ENCODE measurements at places on chromosomes 11 and 22.

GRCh38 chr22:19704355-19705015, 9.8 kb upstream of the SEPTIN5 start:
- no peak for DNase-seq

GRCh38 chr11:66883016-66883965, 26.4 kb downstream of the LRFN4 start:
- DNase-seq: peak; percentile 69

DNA sequence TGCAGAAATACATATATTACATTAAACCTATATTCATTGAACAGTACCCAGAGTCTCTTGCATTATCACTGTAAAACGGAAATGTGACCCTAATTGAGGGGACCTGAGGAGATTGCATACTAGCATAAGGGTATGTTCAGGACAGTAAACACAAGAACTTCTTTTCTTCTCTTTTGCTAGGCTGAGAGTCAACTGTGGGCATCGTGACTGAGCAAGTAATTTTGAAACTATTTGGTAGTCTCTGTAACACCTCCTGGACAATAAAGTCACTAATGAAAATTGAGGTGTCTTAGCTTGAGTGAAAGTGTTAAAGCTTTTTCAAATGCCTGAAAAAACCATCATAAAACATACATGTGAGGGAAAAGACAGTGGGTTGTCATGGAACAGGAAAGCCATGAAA, 90.9 kb downstream of the PDHX start:
- DNase-seq: no peak

- DNase-seq: no peak
Measured at GRCh38 chr11:66561975-66562248, 6.5 kb downstream of the CTSF start.

- DNase-seq: no peak
Measured at GRCh38 chr11:76419896-76420295, 24.9 kb upstream of the EMSY start.
